Hepatocyte (in vitro differentiated cells): ENCODE measurements at places on chromosomes 13 and 19. TPM values are rescaled to one million over a fixed set of nuclear protein-coding genes. Genes with fewer than 3 reads are reported as not detected.

- H3K4me1 ChIP-seq, result peaks cover 13% of the 10 kb centered on the region
- peak overlapping the region; percentile 36 for H3K4me3 ChIP-seq
- peak; percentile 75 for DNase-seq
- H3K36me3 ChIP-seq, result no peaks in the 10 kb centered on the region
Measured at GRCh38 chr19:50205681-50206138, 2.3 kb downstream of the MYH14 start.

DNA sequence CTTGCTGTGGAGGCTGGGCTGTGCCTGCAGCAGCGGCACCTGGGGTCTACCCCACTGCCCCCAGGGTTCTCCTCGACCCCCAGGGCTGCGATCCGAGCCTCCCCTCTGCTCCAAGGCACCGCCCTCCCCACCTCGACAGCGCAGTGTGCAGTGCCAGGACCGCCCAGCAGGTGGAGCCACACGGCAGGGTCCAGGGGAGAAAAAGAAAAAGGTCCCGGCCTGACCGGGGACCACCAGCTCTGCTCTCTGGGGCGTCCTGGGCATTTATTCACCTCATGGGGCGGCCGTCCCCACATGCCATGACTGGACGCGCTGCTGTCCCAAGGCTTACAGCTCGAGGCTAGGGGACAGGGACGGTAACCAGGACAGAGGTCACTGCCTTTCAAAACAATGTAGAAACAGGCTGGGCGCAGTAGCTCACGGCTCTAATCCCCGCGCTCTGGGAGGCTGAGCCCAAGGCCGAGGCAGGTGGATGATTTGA, 10.6 kb downstream of the REXO1 start:
- H3K27me3 ChIP-seq, result no peaks in the 10 kb centered on the region
- no peak overlapping the region for H3K27ac ChIP-seq
- H3K4me3 ChIP-seq, result no peak overlapping the region

GRCh38 chr13:100478107-100478809, 110.3 kb downstream of the GGACT start:
- H3K27me3 ChIP-seq, result no peaks in the 10 kb centered on the region
- H3K4me1 ChIP-seq, result no peaks in the 10 kb centered on the region
- no peak for DNase-seq
- H3K4me3 ChIP-seq, result no peak overlapping the region
- no peaks in the 10 kb centered on the region for H3K36me3 ChIP-seq

DNA sequence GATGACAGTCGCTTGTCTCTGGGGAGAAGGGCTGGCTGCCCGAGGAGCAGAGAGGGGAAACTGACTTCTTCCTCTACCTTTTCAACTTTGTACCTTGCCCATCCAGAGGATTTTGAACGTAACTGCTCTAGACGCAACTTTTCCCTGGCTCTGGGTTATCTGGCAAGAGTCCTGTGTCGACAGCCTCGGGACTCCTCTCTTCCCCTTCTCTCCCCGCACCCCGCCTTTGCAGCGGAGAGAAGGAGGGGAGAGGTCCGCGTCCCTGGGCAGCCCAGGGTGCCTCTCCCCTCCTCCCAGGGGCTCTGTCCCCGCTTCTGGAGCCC, 574 bp downstream of the SH3GL1 start:
- H3K36me3 ChIP-seq, result no peaks in the 10 kb centered on the region
- H3K27ac ChIP-seq, result peak overlapping the region; percentile 99
- peak overlapping the region; percentile 94 for H3K4me3 ChIP-seq
- peaks cover 13% of the 10 kb centered on the region for H3K4me1 ChIP-seq
- peak; percentile 67 for DNase-seq

GRCh38 chr19:8615813-8616596, 5.5 kb upstream of the ADAMTS10 start:
- H3K4me1 ChIP-seq, result peaks cover 2% of the 10 kb centered on the region
- H3K27me3 ChIP-seq, result no peaks in the 10 kb centered on the region
- no peaks in the 10 kb centered on the region for H3K36me3 ChIP-seq
- H3K4me3 ChIP-seq, result no peak overlapping the region
- DNase-seq, result peak; percentile 64

ETV2 gene
- polyA plus RNA-seq, result 0.79 and 3.5 TPM in 2 replicates
